SJSA1 (cell line): ENCODE measurements at places on chromosomes 1 and 21. TPM values are rescaled to one million over a fixed set of nuclear protein-coding genes. Genes with fewer than 3 reads are reported as not detected.

Gene LEPR
- total RNA-seq, result 5.0 and 8.5 TPM in 2 replicates

Gene ALX3
- total RNA-seq, result not detected in 2 replicates

Gene TSPAN1
- total RNA-seq, result not detected in 2 replicates

Gene MMP23B
- total RNA-seq, result 0.79 and 4.6 TPM in 2 replicates

Gene DLGAP3
- not detected in 2 replicates for total RNA-seq

Gene CD5L
- not detected in 2 replicates for total RNA-seq

Gene TNN
- total RNA-seq, result 5.3 and 6.0 TPM in 2 replicates

Gene UBL4B
- total RNA-seq, result not detected in 2 replicates

Gene SPRR2G
- not detected in 2 replicates for total RNA-seq

GRCh38 chr1:5640845-5641244 lies 351.4 kb downstream of the NPHP4 start:
- H3K36me3 ChIP-seq, result no peaks in the 10 kb centered on the region
- peak; percentile 13 for DNase-seq
- H3K4me1 ChIP-seq, result no peaks in the 10 kb centered on the region
- H3K27me3 ChIP-seq, result no peaks in the 10 kb centered on the region
- H3K27ac ChIP-seq, result no peak overlapping the region

GRCh38 chr1:218339267-218339831 lies 5.8 kb upstream of the TGFB2 start:
- peaks cover 15% of the 10 kb centered on the region for H3K4me1 ChIP-seq
- no peaks in the 10 kb centered on the region for H3K36me3 ChIP-seq
- H3K27me3 ChIP-seq, result no peaks in the 10 kb centered on the region
- H3K27ac ChIP-seq, result no peak overlapping the region

GRCh38 chr1:114009393-114009792 lies 30.1 kb downstream of the OLFML3 start:
- no peak overlapping the region for H3K27ac ChIP-seq
- no peaks in the 10 kb centered on the region for H3K36me3 ChIP-seq
- H3K27me3 ChIP-seq, result no peaks in the 10 kb centered on the region
- DNase-seq, result peak; percentile 42

DNA sequence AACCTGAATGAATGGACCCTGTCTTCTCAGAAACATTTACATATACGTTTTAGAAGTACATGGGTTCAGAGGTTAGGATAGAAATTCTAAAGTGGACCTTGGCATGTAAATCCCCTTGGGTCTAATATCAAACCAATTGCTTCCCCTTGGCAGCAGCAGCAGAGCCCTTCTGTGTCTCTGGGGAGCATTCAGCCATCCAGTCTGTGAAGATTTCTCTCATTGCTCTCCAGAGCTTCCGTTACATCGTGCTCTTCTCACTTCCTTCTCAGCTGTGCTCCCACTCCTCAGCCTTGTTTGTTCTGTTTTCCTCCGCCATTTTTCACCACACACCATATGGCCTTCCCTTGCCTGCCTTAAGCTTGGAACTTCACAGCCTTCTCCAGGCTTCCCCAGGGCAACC lies 61.5 kb upstream of the ATP1B1 start:
- H3K4me1 ChIP-seq, result no peaks in the 10 kb centered on the region
- no peaks in the 10 kb centered on the region for H3K36me3 ChIP-seq
- no peak overlapping the region for H3K4me3 ChIP-seq
- DNase-seq, result no peak
- no peaks in the 10 kb centered on the region; the same call in 1 of the 2 replicates for H3K27me3 ChIP-seq

DNA sequence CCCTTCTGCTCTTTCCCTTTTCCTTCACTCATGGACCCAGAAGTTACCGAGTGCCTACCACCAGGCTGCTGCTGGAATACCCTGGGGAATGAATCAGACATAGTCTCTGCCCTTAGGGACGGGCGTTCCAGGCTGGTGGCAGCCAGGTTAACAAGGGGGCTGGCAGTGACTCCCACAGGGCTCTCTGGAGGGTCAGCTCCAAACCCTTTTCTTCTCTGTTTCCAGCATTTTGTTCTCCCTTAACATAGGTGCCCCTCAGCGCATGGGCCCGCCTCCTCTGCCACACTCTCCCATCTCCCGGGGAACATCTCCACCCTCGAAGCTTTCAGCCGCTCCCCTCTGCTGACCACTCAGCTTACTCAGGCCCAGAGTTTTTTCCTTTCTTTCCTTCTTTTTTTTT lies 62.9 kb upstream of the LRP8 start:
- no peaks in the 10 kb centered on the region for H3K4me1 ChIP-seq
- H3K27ac ChIP-seq, result no peak overlapping the region
- DNase-seq, result no peak
- H3K36me3 ChIP-seq, result no peaks in the 10 kb centered on the region

- peak; percentile 55 for DNase-seq
- H3K27ac ChIP-seq, result no peak overlapping the region
- no peaks in the 10 kb centered on the region for H3K36me3 ChIP-seq
- peaks cover 9% of the 10 kb centered on the region for H3K4me1 ChIP-seq
- no peaks in the 10 kb centered on the region for H3K27me3 ChIP-seq
These were observed 485 bp downstream of the SIPA1L2 start for GRCh38 chr1:232629250-232630046.

DNA sequence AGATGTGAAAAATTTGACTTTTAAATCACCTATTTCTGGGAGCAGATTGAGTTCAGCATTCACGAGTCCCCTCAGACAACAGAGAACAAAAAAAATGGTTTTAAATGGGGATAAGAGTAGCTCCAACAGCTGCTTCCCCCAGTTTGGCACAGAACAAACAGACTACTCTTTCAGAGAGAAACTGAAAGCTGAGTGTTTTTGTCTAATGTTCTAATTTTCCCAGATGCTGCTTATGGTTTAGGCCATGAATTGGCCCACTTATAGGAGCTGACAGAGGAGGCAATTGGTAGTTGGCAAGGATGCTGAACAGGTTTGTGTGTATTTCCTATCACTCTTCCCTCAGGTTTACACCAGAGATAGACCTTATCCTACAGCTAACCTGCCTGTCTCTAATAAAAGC lies 1637.4 kb upstream of the PRMT6 start:
- H3K36me3 ChIP-seq, result no peaks in the 10 kb centered on the region
- H3K27ac ChIP-seq, result no peak overlapping the region
- H3K4me3 ChIP-seq, result no peak overlapping the region
- no peaks in the 10 kb centered on the region for H3K27me3 ChIP-seq

- H3K36me3 ChIP-seq, result no peaks in the 10 kb centered on the region
- H3K27me3 ChIP-seq, result no peaks in the 10 kb centered on the region
- DNase-seq, result no peak
- no peak overlapping the region for H3K27ac ChIP-seq
- no peaks in the 10 kb centered on the region for H3K4me1 ChIP-seq
These were observed 15.3 kb upstream of the PLA2G4A start for GRCh38 chr1:186813420-186813819.

DNA sequence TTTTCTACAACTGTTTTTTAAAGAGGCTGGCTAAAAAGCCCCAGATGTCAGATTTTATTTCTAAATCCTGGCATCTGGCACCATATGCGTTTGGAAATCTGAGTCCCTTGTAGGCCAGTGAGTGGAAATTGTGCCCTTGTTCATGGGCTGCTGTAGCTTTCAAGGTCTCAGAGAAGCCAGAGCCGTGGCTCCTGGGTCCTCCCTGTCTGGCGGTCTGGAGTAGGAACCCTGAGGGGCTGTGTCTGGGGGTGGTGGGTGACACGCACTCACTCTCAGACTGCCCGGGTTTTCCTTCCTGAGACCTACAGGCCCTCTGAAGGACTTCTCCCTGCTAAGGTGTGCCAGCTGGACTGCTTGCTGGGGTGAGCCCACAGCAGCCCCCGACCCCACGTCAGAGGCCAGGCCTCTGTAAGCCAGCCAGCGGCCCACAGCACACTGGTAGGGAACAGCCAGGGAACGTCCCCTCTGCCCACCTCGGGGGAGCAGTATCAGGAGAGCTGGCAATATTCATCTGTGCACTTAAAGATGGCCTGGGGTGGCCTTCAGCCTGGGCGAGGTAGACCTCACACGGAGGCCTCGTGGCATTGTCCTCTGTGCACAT lies 151.5 kb downstream of the PEX14 start:
- H3K4me3 ChIP-seq, result no peak overlapping the region
- no peaks in the 10 kb centered on the region for H3K27me3 ChIP-seq
- DNase-seq, result no peak
- peaks cover 14% of the 10 kb centered on the region for H3K36me3 ChIP-seq
- H3K27ac ChIP-seq, result no peak overlapping the region

DNA sequence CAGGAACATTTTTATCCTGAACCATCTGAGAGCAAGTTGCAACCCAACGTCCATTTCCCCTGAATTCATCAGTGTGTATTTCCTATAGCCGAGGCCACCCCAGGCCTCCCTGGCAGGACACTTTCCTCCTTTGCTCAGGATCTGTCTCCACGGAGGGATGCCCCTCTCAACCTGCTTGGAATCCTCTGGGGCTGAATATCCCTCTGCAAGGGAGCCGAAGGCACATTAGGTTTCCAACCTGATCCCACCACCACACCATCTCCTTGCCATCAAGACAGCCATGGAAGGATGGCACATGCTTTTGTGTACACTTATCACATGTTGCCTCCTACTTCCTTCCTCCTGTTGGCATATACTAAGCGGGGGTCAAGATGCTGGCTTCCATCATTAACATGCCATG lies 74.8 kb upstream of the EDN2 start:
- H3K4me3 ChIP-seq, result no peak overlapping the region
- DNase-seq, result no peak
- no peak overlapping the region for H3K27ac ChIP-seq
- H3K27me3 ChIP-seq, result no peaks in the 10 kb centered on the region
- no peaks in the 10 kb centered on the region for H3K4me1 ChIP-seq
- peaks cover 12% of the 10 kb centered on the region; the same call in 1 of the 2 replicates for H3K36me3 ChIP-seq

- H3K4me1 ChIP-seq, result no peaks in the 10 kb centered on the region
- no peak overlapping the region for H3K27ac ChIP-seq
- no peak for DNase-seq
- no peaks in the 10 kb centered on the region for H3K27me3 ChIP-seq
- no peak overlapping the region for H3K4me3 ChIP-seq
- H3K36me3 ChIP-seq, result no peaks in the 10 kb centered on the region
These were observed 86.8 kb upstream of the RGS4 start for GRCh38 chr1:162982364-162982763.

DNA sequence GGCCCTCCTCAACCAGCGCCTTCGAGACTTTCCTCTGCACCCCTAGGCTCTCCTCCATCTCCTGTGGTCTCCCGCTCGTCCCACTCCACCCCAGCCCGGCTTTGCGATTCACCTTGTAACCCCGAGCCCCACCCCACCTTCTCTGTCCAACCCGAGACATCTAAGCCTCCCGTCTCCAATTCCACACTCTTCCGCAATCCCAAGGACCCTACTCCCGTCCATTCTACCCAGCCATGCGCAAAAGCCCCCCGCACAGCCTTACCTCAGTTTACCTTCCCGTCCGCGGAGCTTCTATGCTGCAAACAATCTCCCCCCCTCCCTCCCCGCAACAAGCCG lies 174 bp downstream of the SH3BP5L start:
- peak overlapping the region; percentile 96 for H3K27ac ChIP-seq
- peaks cover 52% of the 10 kb centered on the region for H3K4me1 ChIP-seq
- H3K27me3 ChIP-seq, result no peaks in the 10 kb centered on the region
- H3K36me3 ChIP-seq, result peaks cover 36% of the 10 kb centered on the region
- DNase-seq, result no peak
- H3K4me3 ChIP-seq, result peak overlapping the region; percentile 54

GRCh38 chr1:184062640-184063286 lies 11.2 kb downstream of the TSEN15 start:
- no peak for DNase-seq
- H3K36me3 ChIP-seq, result peaks cover 55% of the 10 kb centered on the region
- no peaks in the 10 kb centered on the region for H3K27me3 ChIP-seq
- peaks cover 57% of the 10 kb centered on the region for H3K4me1 ChIP-seq

GRCh38 chr1:81428998-81429397 lies 371.7 kb upstream of the ADGRL2 start:
- no peak overlapping the region for H3K27ac ChIP-seq
- no peaks in the 10 kb centered on the region for H3K4me1 ChIP-seq

- no peaks in the 10 kb centered on the region for H3K36me3 ChIP-seq
- no peak overlapping the region for H3K4me3 ChIP-seq
- H3K4me1 ChIP-seq, result no peaks in the 10 kb centered on the region
- no peak for DNase-seq
These were observed 231.1 kb downstream of the CACNA1E start for GRCh38 chr1:181714428-181714827.

GRCh38 chr1:181314959-181315358 lies 168.4 kb upstream of the CACNA1E start:
- H3K4me3 ChIP-seq, result no peak overlapping the region
- no peak overlapping the region for H3K27ac ChIP-seq
- H3K27me3 ChIP-seq, result peaks cover 44% of the 10 kb centered on the region
- no peaks in the 10 kb centered on the region for H3K36me3 ChIP-seq
- no peak for DNase-seq
- H3K4me1 ChIP-seq, result no peaks in the 10 kb centered on the region

DNA sequence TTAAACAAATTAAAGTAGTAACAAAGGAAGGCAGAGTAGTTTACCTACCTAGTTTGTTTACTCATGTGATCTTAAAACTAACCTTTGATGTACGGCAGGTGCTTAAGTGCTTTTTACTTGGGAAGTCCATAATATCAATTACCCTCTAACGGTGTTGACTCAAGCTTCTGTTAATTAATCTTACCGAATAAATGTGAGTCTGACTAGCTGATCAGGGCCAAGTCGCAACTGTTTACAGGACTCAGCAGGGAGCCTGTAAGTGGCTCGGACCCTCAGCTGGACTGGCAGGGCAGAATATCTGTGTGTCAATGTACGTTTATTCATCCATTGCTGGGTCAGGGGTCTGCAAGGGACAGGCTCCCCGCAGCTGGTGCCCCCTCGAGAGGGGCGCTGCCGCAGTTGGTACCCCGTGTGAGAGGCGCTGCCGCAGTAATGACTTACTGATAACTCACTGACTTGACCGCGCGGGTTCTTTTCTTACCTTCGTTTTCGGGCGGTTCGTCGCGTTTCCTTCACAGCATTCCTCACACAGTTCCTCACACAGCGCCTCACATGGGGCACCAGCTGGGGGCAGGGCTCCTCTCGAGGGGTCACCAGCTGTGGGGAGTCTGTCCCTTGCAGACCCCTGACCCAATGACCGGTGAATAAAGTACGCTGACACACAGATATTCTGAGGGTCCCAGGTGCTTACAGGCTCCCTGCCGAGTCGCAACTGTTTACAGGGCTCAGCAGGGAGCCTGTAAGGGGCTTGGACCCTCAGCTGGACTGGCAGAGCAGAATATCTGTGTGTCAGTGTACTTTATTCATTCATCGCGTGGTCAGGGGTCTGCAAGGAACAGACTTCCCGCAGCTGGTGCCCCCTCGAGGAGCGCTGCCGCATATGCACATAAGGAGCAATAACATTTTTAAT lies 3.0 kb downstream of the FMO1 start:
- no peaks in the 10 kb centered on the region for H3K4me1 ChIP-seq
- H3K27ac ChIP-seq, result no peak overlapping the region
- peak; percentile 18 for DNase-seq
- no peaks in the 10 kb centered on the region for H3K36me3 ChIP-seq
- H3K4me3 ChIP-seq, result peak overlapping the region; percentile 39

GRCh38 chr1:193754151-193754550 lies 567.7 kb upstream of the B3GALT2 start:
- no peak overlapping the region for H3K4me3 ChIP-seq
- no peak for DNase-seq
- H3K27me3 ChIP-seq, result no peaks in the 10 kb centered on the region

GRCh38 chr21:45343891-45344290 lies 56.2 kb upstream of the POFUT2 start:
- peaks cover 13% of the 10 kb centered on the region for H3K4me1 ChIP-seq
- no peak for DNase-seq
- H3K27me3 ChIP-seq, result no peaks in the 10 kb centered on the region
- no peaks in the 10 kb centered on the region for H3K36me3 ChIP-seq
- H3K4me3 ChIP-seq, result no peak overlapping the region

- H3K27ac ChIP-seq, result no peak overlapping the region
- H3K4me3 ChIP-seq, result no peak overlapping the region
- DNase-seq, result no peak
These were observed 71.5 kb downstream of the UMODL1 start for GRCh38 chr21:42142627-42143026.
